ENCODE measurements at places on chromosomes 5 and 9.

DNA sequence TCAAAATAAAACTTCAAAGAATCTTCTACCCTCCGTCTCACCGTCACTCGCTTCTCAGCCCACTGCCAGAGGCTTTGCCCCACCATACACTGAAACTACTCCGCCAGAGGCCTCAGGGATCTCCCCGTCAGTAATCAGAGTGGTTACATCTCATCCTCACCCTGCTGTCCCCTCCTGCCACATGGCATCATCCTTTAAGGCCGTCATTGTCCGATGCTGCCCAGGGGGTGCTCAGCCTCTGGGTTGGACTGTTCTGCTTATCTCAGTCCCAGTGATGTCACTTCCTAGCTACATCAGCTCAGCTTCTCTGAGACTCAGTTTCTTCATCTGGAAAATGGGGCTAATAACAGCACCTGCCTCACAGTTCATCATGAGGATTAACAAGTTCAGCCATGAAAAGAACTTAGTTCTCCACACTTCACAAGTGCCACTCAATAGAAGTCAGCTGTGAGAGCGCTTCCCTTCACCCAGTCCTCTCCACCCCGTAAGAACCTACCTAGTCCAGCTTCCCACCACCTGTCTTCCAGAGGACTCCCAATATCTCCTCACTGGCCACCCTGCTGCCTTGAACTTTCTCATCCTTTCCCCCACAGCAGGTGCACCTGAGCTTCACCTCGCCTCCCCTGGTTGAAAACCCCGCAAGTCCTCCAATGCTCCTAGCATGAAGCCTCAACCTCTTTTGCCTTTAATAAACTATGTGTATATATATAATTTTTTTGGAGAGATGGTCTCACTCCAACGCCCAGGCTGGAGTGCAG lies 2.8 kb upstream of the IL3 start:
- DNase-seq: no peak

GRCh38 chr9:113621309-113621791 lies 157.8 kb downstream of the RGS3 start:
- no peak for DNase-seq

- peak; percentile 17 for DNase-seq
These were observed 353.5 kb downstream of the ENC1 start for GRCh38 chr5:74286734-74287695.

DNA sequence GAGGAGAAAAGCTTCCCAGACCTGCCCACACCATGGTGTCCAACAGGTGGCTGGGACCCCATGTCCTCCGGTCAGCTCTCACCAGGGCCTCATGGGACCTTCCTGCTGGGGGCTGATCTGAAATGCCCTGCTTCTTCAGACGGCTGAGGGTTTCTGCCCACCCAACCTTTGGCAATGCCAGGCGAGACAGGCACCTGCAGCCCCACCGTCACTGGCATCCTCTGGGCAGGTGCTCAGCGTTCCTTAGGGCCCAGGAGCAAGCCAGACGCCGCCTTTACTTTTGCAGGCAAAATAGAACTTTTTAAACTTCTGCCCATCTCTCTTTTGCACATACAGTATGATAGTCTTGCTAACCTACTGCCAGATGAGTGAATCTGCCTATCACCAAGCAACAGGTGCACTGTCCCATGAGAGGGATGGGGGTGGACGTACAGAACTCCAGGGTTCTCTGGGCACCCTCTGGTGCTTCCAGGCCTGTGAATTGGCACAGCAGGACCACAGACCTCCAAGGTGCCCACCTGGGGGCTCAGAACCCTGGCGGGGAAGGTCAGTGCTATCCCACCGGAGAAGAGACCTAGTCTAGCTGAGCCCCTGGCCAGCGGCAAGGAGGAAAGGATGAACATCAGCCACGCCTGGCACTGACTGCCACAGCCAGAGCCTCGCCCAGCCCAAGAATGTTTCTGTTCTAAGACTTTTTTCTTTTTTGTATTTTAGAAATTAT lies 7.5 kb downstream of the OBP2B start:
- DNase-seq: no peak

- no peak for DNase-seq
These were observed 141.6 kb downstream of the ARHGAP26 start for GRCh38 chr5:142911775-142912174.

DNA sequence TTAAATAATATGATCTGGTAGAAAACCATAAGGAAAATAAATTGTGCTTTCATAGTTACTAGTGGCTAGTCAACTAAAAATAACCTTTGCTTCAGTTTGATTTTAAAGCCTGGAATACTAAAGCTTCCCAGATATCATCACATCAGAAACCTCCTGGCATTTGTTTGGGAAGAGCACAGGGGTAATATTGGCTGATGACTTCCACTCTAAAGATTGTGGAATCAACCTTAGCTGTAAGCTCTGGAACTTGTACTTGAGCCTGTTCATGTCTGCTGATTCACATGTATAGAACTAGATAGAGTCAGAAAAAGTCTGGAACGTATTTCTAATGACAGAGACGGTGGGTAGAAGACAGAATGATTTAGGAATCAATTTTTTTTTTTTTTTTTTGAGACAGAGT lies 345.0 kb downstream of the CWC27 start:
- no peak for DNase-seq

DNA sequence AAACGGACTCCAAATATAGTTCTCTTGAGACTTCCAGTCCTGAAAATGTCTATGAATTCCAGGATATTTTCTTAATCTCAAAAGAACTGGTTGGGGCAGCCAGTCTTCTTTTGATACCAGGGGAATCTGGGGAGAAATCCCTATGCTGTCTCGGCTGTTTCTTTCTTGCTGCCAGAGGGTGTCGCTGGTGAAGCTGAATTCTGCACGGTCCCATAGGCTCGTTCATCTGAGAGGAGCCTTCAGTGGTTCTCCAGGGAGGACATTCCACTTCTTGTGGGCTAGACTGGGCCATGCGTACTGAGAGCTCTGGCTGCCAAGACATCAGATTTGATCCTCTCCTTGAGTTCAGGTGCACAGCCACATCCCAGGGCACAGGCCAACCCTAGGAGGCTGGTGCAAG lies 155.0 kb upstream of the CLINT1 start:
- DNase-seq: no peak

DNA sequence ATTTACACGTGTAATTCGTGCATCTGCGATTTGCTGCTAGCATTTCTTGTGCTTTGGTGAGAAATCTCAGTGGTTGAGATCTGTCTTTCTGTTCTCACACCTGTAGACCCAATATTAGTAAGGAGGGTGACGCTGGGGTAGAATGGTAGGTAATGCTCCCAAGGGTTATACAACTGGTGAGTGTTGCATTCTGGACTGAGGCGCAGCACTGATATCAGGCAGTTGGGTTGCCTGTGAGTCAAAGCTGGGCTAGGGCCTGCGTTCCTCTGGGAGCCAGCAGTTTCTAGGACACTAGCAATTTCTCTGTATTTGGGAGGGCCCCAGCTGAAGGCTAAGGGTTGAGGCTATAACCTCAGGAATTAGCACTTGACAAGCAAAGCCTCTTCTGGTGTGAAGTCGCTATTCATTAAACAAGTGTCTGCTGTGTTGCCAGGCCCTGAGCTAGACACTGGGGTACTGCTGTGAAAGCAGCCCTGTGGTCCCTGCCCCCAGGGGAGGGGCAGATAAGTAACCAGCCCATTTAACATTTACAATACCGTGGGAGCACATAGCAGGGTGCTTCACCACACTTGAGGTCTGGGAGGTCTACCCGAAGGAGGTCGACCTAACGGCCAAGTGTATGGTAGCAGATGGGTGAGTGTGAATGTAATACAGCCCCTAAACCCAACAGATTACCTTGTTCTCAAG lies 28.7 kb downstream of the LARP1 start:
- no peak for DNase-seq

GRCh38 chr9:133945314-133945975 lies 46.7 kb downstream of the VAV2 start:
- no peak for DNase-seq

All from thymus (tissue), 14 donors.